ENCODE measurements at places on chromosomes 7 and 10.

DNA sequence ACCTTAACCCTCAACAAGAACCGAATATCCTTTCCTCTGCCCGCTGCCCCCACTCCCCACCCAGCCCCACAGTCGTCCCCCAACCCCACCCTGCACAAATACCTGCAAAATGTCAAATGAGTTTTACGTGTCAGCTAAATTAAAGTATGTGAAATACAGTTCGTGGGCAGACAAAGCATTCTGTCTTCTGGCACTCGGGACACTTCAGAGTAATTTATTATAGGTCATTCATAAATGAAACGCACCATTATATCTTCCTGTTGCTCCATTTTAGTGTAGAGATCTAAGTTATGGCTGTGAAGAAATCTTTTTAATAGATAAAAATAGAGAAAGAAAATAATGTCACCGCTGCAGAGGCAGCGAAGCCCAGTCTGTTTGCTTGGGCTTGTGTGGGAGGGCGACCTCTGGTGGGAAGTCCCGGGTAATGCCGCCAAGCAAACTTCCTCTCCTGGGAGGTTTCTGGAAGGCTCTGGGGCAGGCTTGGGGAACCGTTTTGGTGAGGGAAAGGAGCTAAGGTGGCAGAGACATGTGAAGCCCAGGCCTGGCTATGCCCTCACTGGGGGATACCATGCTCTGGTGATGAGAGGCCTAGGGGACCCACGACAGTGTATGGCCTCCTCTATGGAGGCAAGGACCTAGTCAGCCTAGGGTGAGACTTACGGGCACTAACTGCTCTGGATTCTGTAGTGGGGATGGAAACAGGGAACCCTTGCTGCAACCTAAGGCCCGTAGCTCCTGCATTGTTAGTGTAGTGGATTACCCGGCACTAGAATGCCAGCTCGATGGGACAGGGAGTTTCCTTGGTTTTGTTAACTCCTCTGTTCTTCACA lies 604.9 kb downstream of the LRMDA start:
- peak; percentile 10 for DNase-seq

GRCh38 chr10:34786464-34786863 lies 28.6 kb downstream of the PARD3 start:
- no peak for DNase-seq

GRCh38 chr10:87659571-87660483 lies at the start of gene PAPSS2:
Gene PAPSS2 (plus strand): TSS chr10:87659878. CDS start chr10:87659982, 104 bp downstream.
- no peak for DNase-seq

GRCh38 chr10:112330162-112330561 lies 43.8 kb upstream of the ACSL5 start:
- no peak for DNase-seq

GRCh38 chr10:2817940-2818636 lies 249.3 kb upstream of the PFKP start:
- no peak for DNase-seq

DNA sequence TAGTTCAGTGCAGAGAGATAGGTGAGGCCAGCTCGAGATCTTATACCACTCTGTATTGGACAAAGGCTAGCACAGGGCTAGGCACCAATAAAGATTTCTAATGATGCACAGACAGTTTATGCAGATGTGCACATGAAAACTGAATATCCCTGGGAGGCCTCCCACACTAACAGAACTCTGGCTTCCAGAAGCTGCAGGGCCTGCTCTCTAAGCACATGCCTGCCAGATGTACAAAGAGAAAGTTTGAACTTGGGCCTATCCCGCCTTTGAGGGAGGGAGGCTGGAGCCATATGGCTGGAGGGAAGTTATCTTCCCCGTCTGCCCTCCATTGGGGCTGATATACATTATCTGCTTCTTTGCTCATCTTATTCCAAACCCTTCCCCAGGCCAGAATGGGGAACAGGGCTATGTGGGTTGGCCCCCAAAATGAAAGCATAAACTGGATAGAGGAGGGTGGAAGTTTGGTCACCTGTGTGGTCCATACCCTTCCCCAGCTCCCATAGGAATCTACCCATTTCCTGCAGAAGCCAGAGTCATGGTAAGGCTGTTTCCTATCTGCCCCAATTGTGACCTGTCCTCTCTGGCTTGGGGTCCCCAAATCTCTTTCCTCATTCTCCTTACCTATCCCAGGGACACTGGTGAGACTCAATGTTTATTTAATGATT lies 3.8 kb downstream of the KAZALD1 start:
- no peak for DNase-seq

GRCh38 chr7:106127984-106128780 lies 16.1 kb upstream of the SYPL1 start:
- DNase-seq: no peak

DNA sequence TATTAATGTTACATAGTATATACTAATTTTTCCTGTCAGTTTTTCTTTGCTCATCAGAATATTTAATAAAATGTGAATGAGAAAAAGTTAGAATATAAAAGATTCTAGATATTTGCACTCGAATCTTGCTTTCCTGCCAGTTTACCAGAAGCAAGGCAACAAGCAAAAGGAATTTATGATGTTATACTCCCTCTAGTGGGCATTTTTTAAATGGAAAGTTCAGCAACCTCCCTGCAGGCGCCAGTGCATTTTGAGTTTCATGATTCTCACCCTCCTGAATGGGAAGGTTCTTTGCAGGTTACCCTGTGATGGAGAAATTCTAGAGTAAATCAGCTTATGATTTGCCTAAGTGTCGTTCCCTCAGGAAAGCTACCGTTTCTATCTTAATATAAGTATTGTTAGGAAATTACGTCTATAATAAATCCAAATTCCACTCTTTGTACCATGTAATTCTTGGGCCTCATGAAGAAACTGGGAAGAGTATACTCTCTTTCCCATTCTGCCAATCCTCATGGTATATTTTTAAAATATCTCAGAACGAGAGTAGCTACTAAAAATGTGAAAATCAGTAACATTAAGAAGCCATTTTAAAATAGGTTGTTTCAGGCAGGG lies 350.0 kb downstream of the CRPPA start:
- no peak for DNase-seq

GRCh38 chr10:75910032-75910431 lies 478.6 kb downstream of the LRMDA start:
- DNase-seq: no peak

DNA sequence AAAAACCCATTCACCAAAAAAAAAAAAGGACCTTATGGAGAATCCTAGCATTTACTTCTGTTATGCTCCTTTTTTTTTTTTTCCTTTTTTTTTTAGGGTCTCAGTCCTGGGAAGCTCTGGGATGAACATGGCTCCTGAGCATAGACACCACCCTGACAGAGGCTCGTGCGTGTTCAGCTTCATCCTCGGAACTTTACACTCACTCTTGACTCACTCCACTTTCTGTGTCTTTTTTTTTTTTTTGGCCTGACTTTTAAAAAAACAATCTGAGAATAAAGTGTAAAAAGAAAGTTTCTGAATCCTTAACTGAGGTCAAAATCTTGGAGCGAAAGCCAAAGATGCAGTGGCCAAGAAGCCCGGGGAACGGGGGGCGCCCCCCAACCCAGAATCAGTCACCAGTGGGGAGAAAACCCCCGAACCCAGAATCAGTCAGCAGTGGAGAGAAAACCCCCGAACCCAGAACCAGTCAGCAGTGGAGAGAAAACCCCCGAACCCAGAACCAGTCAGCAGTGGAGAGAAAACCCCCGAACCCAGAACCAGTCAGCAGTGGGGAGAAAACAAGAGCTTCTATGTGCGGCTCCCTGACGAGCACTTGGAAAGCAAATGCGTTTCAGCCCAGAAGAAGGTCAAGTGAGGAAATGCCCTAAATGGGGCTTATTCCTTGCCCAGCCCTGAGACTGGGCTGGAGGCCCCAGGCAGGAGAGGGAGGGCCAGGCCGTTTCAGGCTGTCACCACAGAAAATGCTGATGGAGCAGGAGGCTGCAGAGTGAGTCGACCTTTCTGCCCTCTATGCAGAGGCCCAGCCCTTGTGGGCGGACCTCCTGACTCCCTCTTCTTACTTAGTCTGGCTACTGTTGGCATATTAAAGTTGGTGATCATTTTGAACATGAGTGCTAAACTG lies 19.0 kb upstream of the PFKP start:
- no peak for DNase-seq
